ENCODE measurements at places on chromosomes 3 and 15.

DNA sequence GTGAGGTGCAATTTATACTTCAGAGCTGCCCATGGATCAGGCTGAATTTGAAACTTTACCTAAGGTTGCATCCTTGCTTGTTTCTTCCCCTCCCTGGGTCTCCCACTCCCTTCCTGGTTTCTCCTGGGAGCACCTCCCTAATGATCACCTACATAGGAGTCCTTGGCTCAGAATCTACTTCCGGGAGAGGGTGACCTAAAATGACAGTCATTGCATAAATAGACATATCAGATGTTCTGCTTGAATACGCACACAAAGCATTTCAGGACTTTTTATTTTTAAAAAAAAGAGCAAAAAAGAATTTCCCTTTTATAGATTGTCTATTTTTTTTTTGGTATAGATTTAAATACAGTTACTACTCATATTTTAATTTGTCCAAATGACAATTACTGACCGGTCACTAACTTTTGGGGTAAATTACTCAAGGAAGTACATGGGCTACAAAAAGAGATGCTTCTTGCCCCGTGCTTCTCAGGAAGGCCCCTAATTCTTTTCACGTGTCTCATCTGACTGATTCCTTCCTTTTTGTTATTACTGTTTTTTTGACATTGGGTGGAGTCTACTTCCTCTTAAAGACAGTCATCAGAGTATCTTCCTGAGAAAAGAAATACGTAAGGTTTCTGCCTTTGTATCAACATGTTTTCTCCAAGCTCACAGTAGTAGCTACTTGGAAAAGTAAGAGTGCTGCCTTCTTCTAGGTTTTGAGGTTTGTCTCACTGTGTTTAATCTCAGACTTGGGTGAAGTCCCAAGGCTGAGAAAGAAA is 4.9 kb upstream of the MYZAP start:
- no peak for DNase-seq

DNA sequence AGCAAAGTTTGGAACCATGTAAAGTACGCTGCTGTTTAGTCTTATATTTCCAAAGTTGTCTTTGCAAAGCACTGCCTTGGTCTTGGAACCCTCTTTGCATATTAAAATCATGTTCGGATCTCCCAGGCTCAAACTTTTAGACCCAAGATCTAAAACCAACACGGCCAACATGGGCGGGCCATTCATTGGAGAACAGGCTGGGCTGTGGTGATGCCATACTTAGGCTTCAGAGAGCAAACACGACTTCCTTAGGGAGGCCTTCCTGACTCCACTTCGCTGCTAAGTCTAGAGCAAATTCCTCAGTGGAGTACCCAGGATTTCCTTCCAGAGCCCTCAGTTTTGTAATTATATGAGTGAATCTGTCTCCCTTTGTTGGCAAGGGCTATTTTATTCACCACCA is 3.5 kb downstream of the MAN2C1 start:
- no peak for DNase-seq

DNA sequence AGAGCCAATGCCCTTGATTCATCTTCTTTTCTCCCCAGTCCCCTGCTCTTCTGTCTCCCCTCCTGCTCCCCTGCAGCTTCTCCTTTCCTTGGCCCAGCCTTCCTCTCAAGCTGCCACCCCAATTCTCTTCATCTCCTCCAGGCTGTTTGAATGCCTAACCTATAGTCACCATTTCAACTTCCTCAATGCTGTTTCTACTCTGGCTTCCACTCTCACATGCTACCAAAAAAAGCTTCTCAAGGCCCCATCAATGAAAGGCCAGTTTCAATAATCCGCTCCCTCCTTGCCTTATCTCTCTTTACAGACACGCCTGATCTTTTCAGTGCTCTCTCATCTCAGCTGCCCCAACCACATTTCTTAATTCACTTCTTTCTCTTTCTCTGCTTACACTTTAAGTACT is 212.2 kb upstream of the GPR149 start:
- no peak for DNase-seq

GRCh38 chr3:23159929-23160328 is 43.2 kb upstream of the UBE2E2 start:
- no peak for DNase-seq

DNA sequence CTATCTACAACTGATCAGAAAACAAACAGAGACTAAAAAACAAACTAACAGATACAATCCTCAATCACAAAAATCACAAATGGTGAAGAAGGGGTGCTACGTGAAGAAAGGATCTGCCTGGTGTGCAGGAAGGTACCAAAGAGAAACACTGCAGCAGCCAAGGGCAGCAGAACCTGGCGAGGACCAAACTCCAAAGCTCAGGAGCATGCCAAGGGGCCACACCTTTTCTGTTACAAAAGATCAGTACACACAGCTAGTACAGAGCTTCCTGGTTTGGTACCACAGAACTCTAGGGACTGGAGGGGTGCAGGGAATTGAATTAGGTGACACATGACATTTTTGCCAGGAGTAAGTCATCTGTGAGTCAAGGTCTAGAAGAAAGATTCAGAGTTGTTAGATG is 107.4 kb upstream of the GRM7 start:
- DNase-seq: no peak

DNA sequence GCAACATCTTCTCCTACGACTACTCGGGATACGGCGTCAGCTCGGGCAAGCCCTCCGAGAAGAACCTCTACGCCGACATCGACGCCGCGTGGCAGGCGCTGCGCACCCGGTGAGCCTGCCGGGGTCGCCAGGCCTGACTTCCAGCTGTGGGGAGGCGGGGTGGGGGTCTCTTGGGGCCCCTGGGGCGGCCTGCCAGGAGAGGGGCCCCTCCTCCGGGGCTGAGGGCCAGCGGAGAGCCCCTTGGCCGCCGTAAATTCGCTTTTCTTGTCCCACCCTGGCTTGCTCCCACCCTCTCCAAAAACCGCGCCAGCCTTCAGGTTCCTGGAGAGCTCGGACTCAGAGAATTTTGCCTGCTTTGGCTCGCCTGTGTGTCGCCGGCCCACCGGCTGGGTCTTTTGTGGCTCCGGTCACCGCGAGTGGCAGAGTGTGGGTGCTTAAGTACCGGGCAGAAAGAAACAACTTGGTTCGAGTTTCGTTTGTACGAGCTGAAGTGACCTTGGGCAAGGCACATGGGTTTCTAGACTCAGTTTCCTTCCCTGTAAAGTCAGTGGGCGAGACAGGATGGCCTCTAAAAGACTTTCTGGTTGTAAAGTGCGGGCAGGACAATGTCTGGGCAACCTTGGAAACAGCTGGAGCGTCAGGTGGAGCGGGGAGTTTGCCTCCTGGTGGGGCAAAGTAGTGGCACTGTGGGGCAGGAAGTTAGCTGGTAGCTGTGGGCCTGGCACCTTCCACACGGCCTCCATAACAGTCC is 976 bp downstream of the ABHD17C start:
- peak; percentile 5 for DNase-seq

- no peak for DNase-seq
Observed at GRCh38 chr3:54668236-54668635, 259.6 kb downstream of the LRTM1 start.

DNA sequence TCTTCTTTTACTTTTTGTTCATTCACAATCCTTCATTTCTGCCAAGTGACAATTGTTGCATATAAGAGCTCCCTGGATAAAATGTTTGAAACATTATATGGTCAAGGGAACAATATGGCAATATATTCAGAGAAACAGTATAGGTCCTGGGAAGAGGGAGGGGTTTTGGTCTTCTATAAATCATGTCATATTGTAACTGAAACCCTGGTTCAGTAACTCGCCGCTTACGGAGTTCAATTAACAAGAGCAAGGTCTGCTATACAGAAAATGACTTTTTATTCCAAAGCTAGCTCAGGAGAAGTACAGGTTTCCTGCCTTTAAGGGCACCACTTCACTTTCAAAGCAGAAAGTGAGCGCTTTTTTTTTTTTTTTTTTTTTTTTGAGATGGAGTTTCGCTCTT is 522.1 kb upstream of the TGFBR2 start:
- DNase-seq: no peak

Measured in stimulated activated naive CD4-positive, alpha-beta T cell treated with Interleukin-2 at 50 U/mL for 16 hours (primary cell).